Myocyte (in vitro differentiated cells): ENCODE measurements at places on chromosomes 16 and 17. TPM values are rescaled to one million over a fixed set of nuclear protein-coding genes. Genes with fewer than 3 reads are reported as not detected.

Gene UNK
- 12.7 and 23.6 TPM in 2 replicates for total RNA-seq

Gene CSNK2A2
- total RNA-seq, result 36.1 and 50.6 TPM in 2 replicates

Gene CCL13
- not detected in 2 replicates for total RNA-seq

Gene MPP2
- 0.96 and 2.3 TPM in 2 replicates for total RNA-seq

Gene CTRB2
- 2.3 and 6.1 TPM in 2 replicates for total RNA-seq
